Large intestine (tissue), 12 donors: ENCODE measurements at places on chromosomes 1 and 21. TPM values are rescaled to one million over a fixed set of nuclear protein-coding genes. Genes with fewer than 3 reads are reported as not detected.

DNA sequence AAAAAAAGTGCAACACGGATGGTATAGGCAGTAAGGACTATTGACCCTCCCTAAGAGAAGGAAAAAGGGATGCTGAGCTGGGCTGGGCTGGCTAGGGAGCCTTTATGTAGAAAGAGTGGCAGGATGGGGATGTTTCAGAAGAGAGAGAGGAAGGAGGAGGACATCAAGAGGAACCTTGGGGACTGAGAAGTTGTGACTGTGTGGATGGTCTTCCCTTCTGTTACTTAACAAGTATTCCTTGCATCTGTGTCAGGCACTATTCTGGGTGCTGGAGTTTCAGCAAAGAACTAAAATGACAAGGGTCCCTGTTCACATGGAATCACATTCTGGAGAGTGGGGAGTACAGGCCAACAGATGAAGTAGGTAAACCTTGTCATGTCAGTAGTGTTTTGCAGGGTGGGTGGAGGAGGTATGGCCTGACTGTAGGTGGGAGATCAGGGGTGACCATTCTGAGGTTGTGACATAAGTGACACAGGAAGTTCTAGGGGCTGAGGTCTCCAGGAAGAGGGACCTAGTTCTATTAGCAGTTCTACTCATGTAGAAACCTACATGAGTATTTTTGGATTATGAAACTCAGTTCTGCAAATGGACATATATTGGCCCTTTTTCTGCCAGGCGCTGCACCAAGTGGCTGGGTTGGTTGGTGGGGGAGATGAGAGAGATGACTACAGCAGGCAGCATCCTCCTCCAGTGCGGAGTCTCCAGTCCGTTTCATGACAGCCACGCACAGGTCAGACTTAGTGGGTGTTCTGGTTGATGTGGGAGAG lies 53.8 kb downstream of the PRDM2 start:
- no peak overlapping the region for H3K4me3 ChIP-seq
- H3K36me3 ChIP-seq, result peaks cover 9% of the 10 kb centered on the region
- peaks cover 3% of the 10 kb centered on the region for H3K4me1 ChIP-seq
- no peak overlapping the region for H3K27ac ChIP-seq

DNA sequence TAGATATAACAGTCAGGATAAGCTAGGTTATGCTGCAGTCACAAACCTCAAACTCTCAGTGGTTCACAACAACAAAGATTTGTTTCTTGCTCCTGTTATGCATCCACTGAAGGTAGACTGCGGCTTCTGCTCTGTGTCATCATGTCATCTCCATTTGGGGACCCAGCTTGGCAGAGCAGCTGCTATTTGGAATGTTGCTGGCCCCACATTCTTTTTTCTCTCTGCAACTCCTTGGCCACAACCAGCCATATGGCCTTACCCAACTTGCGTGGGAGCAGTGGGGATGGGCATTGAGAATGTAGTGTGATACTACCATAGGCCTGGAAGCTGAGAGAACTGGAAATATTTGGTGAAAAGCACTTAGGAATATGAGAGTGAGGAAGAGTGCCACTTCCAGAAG lies 26.4 kb downstream of the AGO4 start:
- no peak overlapping the region for H3K4me3 ChIP-seq
- H3K27ac ChIP-seq, result no peak overlapping the region
- no peaks in the 10 kb centered on the region for H3K4me1 ChIP-seq

TGFB2 gene
- polyA plus RNA-seq, result 4.9 TPM

GRCh38 chr1:39132505-39133339 lies 71.8 kb upstream of the MACF1 start:
- DNase-seq, result peak; percentile 69
- H3K4me1 ChIP-seq, result no peaks in the 10 kb centered on the region
